Activated CD4-positive, alpha-beta T cell treated with anti-CD3 and anti-CD28 coated beads, Interleukin-2, Interleukin-4, amounts not matched to agents 100 ng/mL and 50 ng/mL, durations not matched to agents 16 hours and 8 hours (primary cell): ENCODE measurements at places on chromosomes 3 and 15.

DNA sequence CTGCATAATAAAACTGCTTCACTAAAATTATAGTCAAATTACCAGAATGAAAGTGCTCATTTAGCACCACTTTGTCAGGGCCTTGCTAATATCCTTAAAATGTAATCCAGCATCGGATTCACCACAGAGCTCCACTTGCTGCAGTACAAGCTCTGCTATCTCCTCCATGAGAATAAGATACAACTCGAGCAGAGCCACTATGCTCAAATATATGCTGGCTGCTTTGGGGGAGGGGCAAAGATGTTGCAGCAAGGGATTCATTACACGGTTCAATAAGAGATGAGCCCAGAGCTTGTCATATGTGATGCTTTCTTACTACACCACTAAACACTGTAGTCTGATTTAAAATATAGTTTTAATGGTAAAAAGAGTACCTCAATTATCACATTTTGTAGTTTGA is 72.2 kb downstream of the DLG1 start:
- no peak for DNase-seq

DNA sequence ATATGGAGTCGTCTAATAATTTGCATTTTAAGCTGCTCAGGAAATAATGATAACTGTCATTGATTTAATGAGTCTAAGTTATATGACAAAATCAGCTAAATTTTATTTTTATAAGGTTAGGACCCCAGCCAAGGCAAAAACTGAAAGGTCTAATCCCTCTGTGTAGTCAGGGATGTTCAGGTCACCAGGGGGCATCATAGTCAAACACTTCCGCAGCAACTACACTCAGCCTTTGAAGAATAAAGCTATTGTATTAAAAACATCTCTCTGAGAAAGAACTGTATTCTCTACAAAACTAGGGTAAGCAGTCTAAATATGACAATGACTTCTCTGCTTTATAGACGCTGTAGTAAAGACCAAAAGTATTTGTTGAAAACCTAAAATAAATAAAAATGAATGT is 15.0 kb downstream of the INTS14 start:
- no peak for DNase-seq

- no peak for DNase-seq
Observed at GRCh38 chr15:94791008-94791407, 559.6 kb downstream of the MCTP2 start.

DNA sequence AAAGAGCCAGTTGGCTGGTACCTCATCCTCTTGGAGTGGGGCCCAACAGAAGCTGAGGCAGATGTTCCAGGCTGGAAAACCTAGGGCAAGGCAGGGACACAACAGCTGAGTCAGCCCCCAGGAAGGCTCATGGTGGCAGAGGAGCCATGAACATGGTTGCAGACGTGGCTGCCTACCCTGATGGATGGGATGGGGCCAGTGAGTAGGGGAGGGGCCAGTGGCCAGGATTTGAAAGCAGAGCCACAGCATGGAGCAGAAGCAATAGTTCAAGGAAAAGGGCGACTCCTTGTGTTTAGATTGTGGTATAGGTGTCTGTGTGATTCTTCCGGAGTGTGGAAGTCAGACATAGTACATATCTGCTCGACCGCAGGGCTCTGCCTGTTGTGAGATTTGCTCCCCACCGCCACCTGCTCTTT is 24.2 kb downstream of the PXYLP1 start:
- peak; percentile 60 for DNase-seq

- no peak for DNase-seq
Observed at GRCh38 chr15:56814429-56814828, 81.1 kb upstream of the ZNF280D start.

GRCh38 chr3:172658344-172659245 is 52.3 kb downstream of the NCEH1 start:
- DNase-seq = no peak
